ENCODE measurements at places on chromosomes 5 and 9.

GRCh38 chr5:957748-958485 lies 50.7 kb upstream of the NKD2 start:
- no peak for DNase-seq

DNA sequence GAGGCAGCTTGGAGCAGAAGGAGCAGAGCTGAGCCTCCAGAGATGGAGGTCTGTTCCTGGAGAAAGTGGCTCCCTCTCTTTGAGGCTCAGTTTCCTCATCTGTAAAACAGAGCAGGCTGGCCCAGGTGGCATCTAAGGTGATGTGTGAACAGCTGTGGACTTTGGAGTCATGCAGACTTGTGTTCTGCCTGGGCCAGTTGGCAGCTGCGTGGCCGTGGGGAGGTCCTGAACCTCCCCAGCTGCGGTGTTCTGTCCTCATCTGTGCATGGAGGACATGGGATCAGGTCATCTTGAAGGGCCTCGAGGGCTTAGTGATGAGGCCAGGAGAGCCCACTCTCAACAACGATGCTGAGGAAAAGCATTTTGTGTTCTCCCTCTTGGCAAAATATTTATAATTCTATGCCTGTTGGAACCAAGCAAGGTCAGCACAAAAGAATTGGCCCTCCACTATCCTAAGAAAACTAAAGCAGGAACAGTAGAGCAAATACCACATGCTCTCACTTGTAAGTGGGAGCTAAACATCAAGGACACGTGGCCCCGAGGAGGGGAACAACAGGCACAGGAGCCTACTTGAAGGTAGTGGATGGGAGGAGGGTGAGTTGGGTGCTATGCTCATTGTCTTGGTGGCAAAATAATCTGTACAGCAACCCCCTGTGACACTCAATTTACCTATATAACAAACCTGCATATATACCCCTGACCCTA lies 63.2 kb upstream of the COL15A1 start:
- DNase-seq, result no peak

- DNase-seq, result no peak
Measured at GRCh38 chr5:33166522-33166921, 274.2 kb upstream of the TARS1 start.

DNA sequence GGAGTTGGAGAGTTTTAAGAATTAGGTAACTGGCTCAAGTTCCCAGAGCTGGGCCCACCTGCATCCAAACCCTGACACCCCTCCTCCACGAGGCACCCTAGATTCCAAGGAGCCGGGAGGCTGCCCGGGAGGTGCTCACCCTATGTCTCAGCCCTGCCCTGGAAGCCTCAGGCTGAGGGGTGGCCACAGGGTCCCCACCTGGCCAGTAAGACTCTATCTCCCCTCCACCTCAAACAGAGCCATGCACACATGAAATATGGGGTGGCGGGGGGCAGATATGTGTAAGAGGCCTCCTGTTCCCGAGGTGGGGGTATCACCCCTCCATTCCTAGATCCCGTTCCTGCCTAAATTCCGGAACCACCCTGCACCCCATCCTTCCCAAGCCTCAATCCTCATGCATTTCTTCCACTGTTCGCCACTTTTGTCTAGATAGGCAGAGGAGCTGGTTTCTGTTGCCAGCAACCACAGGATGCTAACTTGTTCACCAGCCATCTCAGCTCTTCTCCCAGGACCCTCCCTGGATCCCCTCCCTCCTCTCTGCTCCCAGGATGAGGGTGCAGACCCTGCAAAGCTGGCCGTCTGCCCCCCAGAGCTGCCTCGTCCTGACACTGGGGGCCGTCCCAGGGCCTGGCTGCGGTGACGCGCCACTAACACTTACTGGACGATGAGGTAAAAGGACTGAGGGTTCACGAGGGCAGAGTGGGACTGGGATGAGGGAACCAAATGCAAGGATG lies 44.1 kb downstream of the COL23A1 start:
- DNase-seq, result no peak

DNA sequence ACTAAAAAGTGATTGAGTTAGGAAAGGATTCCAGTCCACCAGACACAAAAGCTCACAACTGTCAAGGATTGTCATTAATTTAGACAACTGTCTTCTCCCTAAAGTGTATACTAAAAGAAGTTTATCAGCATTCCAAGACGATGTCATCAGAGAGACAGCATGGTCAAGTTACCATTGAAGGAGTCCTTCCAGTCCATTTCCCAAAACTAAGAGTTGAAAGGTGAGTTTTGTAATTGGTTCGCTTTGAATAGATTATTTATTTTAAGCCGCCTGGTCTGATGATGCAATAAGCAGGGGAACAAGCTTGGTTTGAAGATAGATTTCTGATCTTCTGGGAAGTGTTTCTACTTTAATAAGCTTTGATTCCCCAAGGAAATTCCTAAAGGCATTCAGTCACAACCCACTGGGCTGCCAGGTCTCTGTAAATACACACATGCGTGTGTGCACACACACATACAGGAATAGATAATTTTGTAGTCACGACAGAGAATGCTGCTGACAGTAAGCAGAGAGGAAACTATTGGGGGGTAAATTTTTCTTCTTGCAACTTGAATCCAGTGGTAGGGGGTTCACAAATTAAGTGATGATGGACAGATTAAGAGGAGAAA lies 234.8 kb downstream of the PIK3R1 start:
- no peak for DNase-seq

- no peak for DNase-seq
Measured at GRCh38 chr9:11933926-11934325, 759.3 kb upstream of the TYRP1 start.

- no peak for DNase-seq
Measured at GRCh38 chr5:122015471-122015870, 53.7 kb downstream of the SRFBP1 start.

- no peak for DNase-seq
Measured at GRCh38 chr9:133632806-133633680, 3.1 kb upstream of the DBH start.

DNA sequence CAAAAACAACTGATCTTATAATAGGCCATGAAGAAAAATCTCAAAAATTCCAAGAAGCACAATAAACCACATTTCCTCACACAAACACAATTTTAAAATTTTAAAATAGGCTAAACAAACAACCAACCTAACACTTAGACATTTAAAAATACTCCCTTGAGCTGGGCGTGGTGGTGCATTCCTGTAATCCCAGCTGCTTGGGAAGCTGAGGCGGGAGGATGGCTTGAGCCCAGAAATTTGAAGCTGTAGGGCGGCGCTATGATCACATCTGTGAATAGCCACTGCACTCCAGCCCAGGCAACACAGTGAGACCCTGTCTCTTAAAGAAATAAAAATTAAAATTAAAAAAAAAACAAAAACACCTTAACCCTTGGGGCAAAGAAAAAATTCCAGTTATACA lies 36.9 kb upstream of the TESK1 start:
- no peak for DNase-seq

DNA sequence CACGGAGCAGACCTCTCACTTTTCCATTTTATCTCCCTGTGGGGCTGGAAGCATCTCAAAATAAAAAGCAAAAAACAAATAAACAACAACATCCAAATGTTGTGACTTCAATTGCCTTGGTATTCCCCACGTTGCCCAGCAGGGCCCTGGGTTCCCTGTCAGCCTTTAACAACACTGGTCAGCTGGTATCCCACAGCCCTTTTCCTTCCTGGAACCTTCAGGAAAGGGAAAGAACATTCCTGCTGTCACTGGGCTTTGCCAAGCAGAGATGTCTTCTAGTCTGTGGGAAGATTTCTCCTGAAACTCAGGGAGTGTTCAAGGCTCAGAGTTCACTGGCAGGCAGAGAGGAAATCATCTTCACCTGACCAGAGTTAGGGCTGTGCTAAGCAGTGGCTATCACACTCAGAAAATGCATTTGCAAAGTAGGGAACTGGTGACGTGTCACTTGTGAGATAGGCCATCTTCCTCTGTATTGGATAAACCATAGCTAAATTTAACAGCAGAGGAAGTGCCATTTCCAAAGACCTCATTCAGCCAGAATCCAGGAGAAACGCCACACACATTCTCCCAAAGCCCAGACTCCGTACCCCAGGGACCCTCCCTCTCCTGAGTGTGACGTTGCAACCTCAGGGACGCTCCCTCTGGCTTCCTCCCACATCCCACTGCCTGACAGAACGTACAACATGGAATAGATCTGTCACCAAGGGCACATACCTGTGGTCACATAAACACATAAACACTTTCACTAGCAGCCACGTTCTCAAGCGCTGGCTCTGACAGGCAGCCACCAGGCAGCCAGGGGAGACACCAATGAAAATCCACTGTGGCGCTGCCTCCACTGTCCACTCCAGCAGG lies 274.0 kb upstream of the DAPK1 start:
- no peak for DNase-seq

DNA sequence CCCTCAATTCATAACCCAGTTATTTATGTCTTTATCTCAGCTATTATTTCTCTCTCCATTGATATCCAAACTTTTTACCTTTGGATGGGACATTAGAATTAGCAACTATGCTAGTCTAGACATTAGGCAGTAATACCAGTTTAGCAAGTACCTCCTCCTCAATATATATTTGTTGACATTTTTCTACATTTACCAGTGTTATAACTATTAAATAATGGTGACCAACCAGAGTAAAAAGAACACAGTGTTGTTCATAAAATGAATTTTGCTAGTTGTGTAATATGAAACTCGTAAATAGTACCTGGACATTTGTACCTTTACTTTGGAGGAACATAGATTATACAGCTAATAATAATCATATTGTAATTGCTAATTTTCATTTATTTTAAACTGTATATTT lies 554.6 kb upstream of the CDH6 start:
- DNase-seq, result no peak

DNA sequence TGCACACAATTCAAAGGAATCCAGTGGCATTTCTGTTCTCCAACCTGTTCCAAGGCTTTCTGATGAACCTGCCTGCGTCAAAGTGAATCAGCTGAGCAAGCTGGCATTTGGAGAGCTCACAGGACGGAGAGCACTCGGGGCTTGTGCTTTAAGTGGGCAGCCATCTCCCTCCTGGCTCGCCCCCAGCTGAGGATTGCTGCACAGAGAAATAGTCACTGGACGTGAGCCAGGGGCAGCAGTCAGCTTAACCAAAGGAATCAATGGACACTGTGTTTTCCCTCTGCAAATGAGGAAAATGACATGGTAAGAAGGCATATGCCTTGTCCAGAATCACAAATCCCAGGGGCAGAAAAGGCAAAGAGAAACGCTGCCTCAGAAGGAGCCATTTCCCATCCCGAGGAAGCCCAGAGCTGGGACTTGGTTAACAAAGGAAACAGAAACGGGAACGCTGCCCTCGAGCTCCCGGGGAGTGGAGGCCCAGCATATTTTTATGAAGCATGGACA lies 299.4 kb downstream of the ZSWIM6 start:
- DNase-seq, result no peak

- no peak for DNase-seq
Measured at GRCh38 chr9:87880683-87881082, 2.0 kb upstream of the SPATA31E1 start.

- no peak for DNase-seq
Measured at GRCh38 chr5:8333977-8334376, 465.0 kb downstream of the MTRR start.

- no peak for DNase-seq
Measured at GRCh38 chr5:33719769-33720168, 172.0 kb downstream of the ADAMTS12 start.

DNA sequence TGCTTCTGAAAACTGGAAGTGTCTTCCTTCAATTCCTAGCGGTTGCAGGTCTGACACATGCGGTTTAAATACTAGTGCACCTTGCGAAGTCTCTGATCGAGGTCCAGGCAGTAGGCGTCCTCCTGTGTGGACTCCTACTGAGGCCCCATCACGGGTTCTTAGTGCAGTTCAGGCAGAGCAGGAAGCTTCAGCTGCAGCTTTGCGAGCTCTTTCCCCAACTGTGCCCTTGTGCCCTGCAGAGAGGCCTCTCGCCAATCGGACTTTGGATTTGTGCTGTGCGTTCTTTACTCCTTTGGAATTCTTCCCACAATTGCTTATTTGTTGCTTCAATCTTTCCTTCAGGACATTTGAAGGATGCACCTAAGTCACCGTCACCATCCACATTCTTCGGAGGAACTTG lies 40.6 kb upstream of the FAM120AOS start:
- no peak for DNase-seq

- no peak for DNase-seq
Measured at GRCh38 chr5:75961818-75962217, 121.4 kb upstream of the SV2C start.

- no peak for DNase-seq
Measured at GRCh38 chr9:21935631-21936030, 58.6 kb downstream of the CDKN2A start.

All from stimulated activated CD8-positive, alpha-beta memory T cell treated with anti-CD3 and anti-CD28 coated beads, Interleukin-2, amount 100 ng/mL, for 1 hour (primary cell).